ENCODE measurements at places on chromosomes 3 and 15.
A peak's percentile ranks its signal among the peaks of the same experiment; 100 is the strongest.

- no peak for DNase-seq
Observed at GRCh38 chr3:181582619-181583018, 129.1 kb upstream of the SOX2 start.

DNA sequence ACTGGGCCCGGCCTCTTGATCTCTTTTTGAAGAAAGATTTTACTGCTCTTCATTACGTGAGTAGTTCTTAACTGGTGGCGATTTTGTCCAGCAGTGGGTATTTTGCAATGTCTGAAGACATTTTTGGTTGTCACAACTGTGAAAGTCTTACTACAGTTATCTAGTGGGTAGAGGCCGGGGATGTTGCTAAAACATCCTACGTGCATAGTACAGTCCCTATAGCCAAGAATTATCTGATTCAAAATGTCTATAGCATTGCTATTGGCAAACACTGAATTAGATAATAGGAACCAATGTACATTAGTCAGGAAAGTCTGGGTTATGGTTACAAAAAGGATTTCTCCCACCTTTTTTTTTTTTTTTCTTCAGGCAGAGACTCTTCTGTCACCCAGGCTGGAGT is 38.1 kb downstream of the FOXL2 start:
- peak; percentile 10 for DNase-seq

GRCh38 chr3:99474776-99475175 is 163.6 kb upstream of the COL8A1 start:
- no peak for DNase-seq

DNA sequence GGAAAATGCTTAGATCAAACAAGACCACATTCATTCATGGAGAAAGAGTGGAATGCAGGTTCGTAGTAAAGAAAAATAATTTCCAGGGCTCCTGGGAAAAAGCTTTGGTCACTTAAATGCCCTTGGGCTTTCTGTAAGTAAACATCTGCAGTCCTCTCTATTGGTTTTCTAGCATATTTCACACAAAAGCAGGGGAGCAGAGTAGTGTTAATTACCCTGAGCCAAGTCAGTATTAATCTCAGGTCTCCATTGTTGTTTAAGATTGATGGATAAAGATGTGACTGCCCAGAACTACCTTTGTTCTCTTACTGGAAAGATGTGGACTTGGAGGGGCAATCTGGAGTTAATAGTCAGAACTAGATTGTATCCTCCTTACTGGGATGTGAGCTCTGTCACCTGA is 242.6 kb downstream of the PTPRG start:
- no peak for DNase-seq
